Omental fat pad (tissue), 4 donors: ENCODE measurements at places on chromosomes 13 and 19.

- no peak for DNase-seq
Measured at GRCh38 chr13:46962281-46962941, 65.6 kb upstream of the HTR2A start.

- DNase-seq = no peak
Measured at GRCh38 chr13:38223089-38223488, 126.6 kb upstream of the UFM1 start.

- no peak for DNase-seq
Measured at GRCh38 chr19:42113641-42114348, 18.5 kb downstream of the POU2F2 start.

GRCh38 chr19:1823539-1824251 is 11.6 kb upstream of the ATP8B3 start:
- DNase-seq = no peak

DNA sequence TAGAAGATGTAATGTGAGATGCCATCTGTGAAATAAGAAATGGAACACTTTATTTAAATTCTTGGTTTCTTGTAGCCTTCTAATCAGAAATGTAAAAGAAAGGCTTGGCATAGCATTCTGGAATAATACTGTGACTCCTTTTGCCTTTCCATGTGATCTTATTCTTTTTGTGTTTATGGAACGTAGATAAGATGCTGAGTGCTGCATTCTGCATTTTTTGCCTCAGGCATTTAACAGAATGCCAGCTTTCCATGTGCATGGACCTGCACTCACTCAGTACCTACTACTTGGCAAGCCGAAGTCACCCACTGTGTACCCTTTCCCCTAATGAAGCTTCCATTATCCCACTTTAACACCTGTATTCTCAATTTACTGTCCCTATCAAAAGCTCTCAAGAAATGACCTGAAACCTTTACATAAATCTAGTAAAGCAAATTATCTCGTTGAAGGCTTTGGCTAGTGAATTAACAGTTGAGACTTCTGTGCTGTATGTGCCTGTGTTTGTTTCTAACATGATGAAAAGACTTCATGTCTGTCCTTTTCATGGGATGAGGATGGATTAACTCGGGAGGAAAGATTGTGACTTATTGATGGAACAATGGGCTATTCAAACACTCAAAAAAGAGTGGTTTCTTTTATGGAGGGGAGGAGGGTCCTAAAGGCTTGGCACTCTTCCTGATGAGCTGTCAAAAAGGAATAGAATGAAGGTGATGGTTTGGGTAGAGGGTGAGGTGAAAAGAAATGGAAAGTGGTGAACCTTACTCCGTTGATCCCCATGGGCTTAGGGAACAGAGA is 44.7 kb upstream of the FRY start:
- no peak for DNase-seq

- no peak for DNase-seq
Measured at GRCh38 chr13:51636349-51636890, 52.2 kb downstream of the WDFY2 start.

DNA sequence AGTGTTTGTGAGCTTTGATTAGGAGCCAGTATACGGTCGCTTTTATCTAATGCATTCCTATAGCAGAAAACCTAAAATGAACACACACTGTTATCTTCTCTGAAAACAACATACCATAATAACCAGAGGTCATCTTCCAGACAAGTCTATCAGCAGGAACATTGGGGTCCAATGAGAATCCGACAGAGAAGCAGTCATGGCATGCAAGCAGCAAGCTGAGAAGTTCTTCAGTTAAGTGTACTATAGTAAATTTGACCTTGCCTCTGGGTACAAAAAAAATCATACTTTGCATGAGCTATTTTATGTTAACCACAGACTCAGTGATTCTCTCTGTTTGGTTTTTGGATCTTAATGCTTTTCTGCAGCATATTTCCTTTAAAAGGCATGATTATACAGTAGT is 1505.1 kb downstream of the PCDH9 start:
- DNase-seq = no peak

GRCh38 chr19:31517224-31518180 is 168.3 kb upstream of the TSHZ3 start:
- no peak for DNase-seq

DNA sequence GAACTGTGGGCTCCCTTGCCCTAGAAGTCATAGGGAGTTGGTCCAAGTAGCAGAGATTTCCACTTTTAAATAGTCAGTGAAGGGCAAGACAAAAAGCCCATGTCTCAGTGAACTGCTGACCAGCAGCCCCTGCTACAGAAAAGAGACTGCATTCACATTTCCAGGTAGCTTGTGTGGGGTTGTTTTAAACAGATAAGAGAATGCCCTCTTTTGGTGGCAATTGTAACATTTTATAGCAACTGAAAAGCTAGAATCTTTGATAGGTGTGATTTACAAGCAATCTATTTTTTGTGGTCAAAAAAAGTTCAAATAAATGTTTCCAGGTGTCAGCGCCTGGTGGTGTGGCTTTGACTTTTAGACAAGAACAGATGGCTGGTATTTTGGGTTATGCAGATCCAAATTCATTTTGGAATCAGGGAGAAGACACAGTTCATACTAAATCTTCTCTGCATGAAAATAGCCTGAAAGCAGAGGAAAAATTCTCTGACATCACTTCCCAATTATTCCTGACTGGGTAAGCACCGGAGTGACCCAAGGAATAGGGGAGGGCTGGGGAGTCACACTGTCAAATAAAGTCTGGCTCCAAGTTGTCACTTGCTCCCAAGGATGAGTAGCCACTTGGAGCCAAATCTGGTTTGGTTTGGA is 26.2 kb upstream of the GPR12 start:
- no peak for DNase-seq

- no peak for DNase-seq
Measured at GRCh38 chr13:104823071-104823470, 1712.4 kb downstream of the EFNB2 start.

DNA sequence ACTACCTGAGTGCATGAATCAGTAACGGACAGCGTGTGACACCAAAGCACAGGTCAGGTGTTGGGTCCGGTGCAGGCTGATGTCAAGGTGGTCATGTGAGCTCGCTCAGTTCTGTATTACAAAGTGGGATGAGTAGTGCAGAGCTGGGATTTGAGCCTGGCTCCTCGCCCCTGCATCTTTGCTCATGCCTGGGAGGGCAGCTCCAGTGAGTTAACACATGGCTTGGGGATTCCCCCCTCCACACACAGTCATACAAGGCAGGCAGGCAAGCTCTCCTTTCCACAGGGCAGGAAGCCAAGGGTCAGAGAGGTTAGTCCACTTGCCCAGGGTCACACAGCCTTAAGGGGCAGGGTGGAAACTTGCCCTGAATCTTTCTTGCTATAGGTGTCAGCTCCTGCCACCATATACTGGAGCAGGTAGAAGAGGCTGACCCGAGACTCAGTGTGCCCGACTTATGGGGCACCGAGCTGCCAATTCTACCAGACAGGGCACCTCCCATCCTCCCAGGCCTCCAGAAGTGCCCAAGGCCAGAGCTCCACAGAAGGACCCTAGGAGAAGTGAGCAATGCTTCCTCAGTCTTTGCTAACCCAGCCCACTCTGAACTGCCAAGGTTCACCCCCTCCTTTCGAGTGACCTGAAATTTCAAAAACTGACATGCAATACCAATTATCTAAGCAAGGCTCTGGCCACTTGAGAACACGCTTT is 35.4 kb downstream of the ZNF787 start:
- no peak for DNase-seq

DNA sequence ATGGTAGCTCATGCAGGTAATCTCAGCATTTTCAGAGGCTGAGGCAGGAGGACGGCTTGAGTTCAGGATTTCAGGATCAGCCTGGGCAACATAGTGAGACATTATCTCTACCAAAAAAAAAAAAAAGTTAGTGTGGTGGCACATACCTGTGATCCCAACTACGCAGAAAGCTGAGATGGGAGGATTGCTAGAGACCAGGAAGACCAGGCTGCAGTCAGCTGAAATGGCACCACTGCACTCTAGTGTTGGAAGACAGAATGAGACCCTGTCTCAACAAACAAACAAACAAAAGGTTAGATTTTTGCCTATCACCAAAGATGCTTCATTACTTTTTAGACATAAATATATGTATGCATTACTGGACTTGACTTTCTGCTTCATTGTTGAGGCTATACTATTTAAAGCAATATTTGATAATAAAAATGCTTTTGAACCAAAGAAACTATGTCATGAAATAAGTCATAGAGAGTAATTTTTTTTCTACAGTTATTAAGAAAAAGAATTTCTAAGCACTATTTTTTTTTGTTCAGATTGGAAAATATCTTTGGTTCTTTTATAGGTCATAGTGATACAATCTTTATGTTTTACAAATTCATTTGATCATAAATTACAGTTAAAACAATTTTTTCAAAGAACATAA is 1180.1 kb upstream of the ATXN8OS start:
- no peak for DNase-seq

DNA sequence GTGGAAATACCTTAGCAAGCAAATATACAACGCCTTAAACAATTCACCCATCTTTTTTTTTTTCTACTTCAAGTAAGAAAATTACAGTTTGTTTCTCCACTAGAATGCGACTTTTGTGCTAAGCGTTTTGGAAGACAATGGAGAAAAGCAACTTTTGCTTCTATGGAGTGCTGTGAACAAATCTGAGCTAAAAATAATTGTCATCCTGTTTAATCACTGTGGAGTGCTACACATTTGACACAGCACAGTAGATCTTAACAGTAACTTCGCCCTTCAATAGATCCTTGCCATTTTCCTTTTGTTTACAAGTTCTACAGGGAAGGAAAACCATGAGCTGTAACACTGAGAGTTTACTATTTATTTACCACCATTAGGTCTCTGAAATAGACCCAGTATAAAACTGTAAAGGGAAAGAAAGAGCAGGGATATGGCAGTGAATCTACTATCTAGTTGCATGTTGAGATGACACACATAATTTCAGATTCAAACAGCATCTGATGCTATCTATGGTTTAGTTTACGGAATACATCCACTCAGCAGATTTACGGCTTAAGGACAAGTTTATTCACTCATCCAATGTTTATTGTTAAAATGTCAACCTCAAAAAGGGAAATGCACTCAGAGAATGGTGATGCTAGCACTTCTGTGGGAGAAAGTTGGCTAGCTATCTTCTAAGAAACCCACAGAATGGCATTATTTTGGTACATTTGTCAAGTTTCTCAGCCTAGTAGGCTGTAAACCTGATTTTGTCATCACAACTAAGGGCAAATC is 175.3 kb downstream of the VWA8 start:
- DNase-seq = no peak

DNA sequence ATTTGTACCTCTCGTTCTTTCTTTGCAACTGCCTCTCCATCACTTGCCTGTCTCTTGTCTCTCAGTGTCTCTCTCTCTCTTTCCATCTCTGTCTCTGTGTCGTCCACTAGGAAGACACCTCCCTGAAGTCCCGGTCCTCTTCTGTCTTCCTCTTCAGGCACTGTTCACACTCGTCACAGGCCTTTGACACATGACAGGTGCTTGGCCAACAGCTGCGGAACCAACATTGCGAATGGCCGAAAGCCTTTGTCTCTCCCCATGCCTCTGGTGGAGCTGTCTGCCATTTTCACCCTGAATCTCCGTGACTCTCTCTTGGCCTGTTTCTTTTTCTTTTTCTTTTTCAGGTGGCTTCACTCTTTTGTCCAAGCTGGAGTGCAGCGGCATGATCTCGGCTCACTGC is 2.8 kb downstream of the HIPK4 start:
- no peak for DNase-seq

- DNase-seq = no peak
Measured at GRCh38 chr19:2720777-2721569, at the start of gene DIRAS1. DIRAS1 (minus strand) TSS chr19:2721372; CDS start chr19:2717806, 3,566 bp downstream.

DNA sequence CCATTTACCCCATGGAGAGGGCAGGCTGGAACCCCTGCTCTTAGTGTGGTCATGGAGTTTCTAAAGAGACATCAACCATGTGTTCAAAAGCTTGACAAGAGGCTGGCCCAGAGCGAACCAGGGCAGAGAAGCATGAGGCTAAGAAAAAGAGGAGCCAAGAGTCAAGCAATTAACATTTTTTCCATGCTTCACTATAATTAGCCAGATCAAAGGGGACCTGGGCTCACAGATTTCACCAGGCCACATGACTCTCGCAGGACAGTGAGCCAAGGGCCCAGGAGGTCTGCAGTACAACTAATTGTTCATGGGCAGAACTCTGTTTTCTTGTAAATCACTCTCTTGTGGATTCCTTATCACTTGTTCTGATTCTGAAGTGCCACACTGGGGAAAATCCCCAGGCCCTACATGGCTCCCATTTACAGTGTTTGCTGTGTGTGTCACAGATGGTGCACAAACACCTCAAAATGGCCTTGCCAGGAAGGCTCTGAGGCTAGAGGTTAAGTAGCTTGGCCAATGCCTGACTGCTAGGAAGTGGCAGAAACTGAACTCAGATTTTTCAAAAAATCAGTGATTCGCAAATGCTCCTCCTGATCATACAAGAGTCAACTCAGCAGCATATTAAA is 101.2 kb downstream of the LHFPL6 start:
- no peak for DNase-seq

- no peak for DNase-seq
Measured at GRCh38 chr19:21326169-21326568, 3.0 kb downstream of the ZNF708 start.

GRCh38 chr13:60210510-60211330 is 47.0 kb upstream of the DIAPH3 start:
- DNase-seq = no peak

DNA sequence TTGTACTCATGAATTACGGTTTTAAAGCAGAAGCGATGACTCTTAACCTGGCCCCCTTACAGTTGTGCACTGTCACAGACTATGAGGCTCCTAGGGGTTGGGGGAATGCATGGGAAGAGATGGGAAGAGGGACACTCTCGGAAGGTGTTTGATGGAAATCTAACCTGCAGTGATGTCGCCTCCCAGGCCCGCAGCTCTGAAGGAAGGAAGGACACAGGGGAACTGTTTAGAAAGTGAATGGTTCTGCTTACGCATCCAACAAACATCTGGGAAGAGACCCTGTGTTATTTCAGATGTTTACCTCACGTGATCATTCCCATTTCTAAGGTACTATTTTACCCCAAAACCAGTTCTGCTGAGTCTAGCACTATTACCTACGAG is 48.0 kb upstream of the SLC7A9 start:
- no peak for DNase-seq

DNA sequence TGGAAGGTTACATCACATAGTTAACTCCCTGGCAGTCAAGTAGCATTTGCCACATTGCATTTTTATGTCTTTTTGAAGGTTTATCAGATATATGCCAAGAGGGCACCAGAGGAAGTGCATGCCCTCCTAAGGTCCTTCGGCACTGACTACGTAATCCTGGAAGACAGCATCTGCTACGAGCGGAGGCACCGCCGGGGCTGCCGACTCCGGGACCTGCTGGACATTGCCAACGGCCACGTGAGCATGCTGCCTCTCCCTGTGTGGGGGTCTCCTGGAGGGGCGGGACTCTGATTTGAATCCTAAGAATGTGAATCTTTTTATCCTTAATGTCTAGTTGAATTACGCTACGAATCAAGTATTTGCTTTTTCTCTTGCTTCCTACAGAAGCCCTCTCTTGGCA is 74.8 kb downstream of the DPY19L3 start:
- DNase-seq = no peak

- no peak for DNase-seq
Measured at GRCh38 chr13:113875429-113875815, 11.5 kb upstream of the GAS6 start.
